Sigmoid colon (tissue), 7 donors: ENCODE measurements at places on chromosomes 1 and 21. TPM values are rescaled to one million over a fixed set of nuclear protein-coding genes. Genes with fewer than 3 reads are reported as not detected.
A peak's percentile ranks its signal among the peaks of the same experiment; 100 is the strongest.

SMPDL3B gene
- total RNA-seq, result not detected

- no peak for DNase-seq
- H3K27ac ChIP-seq, result no peak overlapping the region
Observed at GRCh38 chr1:23751050-23751814, 8.0 kb downstream of the ELOA start.

GRCh38 chr1:91221017-91221416, 183.6 kb downstream of the HFM1 start:
- no peak overlapping the region for H3K4me3 ChIP-seq
- H3K4me1 ChIP-seq, result no peaks in the 10 kb centered on the region
- no peaks in the 10 kb centered on the region for H3K27me3 ChIP-seq
- no peak overlapping the region for H3K27ac ChIP-seq

DNA sequence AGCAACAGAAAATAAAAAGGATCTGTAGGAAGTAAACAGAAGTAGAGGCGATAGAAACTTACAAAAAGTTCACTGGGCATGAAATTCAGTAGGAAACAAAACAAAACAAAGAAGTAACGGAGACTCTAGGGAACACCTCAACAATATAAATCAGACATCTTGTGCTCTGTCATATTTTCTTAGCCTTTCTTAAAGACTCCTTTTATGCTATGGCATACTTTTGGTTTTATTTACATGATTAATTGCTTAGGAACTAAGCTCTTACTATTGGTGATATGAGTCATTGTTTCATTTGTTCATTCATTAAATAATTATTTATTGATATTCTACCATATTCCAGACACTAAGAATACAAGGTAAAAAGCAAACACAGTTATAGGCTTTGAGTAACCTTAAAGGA, 126.6 kb downstream of the KCNT2 start:
- no peak overlapping the region for H3K4me3 ChIP-seq
- H3K27ac ChIP-seq, result no peak overlapping the region
- H3K27me3 ChIP-seq, result no peaks in the 10 kb centered on the region
- no peak for DNase-seq
- H3K36me3 ChIP-seq, result no peaks in the 10 kb centered on the region

DNA sequence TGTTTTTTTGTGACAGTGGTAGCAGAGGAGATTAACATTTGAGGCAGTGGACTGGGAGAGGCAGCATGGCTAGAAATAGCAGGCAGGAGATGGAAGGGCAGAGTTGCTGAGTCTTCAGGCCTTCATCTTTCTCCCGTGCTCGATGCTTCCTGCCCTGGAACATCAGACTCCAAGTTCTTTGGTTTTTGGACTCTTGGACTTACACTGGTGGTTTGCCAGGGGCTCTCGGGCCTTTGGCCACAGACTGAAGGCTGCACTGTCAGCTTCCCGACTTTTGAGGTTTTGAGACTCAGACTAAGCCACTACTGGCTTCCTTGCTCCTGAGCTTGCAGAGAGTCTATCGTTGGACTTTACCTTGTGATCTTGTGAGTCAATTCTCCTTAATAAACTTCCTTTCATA, 24.2 kb upstream of the LEFTY2 start:
- no peaks in the 10 kb centered on the region for H3K27me3 ChIP-seq
- no peak overlapping the region for H3K27ac ChIP-seq
- peaks cover 4% of the 10 kb centered on the region for H3K4me1 ChIP-seq

DNA sequence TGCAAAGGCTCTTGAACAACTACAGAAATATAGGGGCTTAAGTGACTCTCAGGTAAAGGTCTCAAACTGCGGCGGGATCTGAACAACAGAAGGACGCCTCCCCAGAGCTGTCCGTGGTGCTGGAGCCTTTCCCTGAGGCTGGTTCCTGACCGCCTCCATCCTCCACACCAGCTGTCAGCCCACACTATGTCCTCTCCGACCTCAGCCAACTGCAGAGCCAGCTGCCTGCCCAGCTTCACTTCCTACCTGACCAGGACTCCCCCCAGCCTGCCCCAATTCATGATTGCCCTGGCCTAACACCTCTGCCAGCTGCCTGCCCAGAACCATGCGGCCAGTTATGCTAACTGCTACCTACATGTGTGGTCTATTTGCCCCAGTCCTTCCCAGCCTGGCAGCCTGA, 63.6 kb upstream of the ZC3H12A start:
- DNase-seq, result no peak
- no peak overlapping the region for H3K27ac ChIP-seq
- no peak overlapping the region for H3K4me3 ChIP-seq
- no peaks in the 10 kb centered on the region for H3K27me3 ChIP-seq
- no peaks in the 10 kb centered on the region for H3K4me1 ChIP-seq

DNA sequence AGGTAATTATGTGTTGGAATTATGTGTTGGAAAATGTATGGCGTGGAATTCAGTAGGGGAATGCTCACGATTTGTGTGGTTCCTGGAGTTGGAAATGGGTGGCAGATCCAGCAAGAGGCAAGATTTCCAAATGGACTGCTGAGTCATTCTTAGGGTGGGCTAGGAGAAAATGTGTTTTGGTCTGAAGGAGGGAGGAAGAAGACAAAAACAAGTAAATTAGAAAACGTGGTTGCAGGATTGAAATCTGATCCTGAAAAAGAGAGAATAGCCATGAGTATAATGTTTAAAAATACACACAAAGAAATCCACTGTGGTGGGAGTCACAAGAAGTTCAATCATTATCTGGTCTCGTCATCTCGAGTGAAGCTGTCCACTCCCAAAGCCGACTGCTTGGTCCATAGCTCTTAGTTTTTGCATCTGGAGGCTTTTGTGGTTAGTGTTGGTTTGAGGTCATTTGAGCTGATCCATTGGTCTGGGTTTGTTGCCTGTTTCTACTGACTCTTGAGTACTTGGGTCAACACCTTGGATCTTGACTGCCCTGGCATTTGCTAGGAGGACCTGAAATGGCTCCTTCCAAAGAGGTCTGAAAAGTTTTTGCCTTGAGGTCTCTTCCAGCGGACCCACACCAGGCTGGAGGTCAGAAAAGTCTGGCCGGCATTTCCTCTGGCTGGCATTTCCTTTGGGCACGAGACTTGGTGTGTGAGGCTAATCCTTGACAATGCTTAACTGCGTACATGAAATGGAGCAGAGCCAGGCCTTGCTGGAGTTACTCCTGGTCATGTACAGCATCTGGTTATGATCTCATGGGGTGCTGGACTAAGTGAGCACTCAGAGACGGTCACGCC, 9.2 kb downstream of the MX2 start:
- no peaks in the 10 kb centered on the region for H3K4me1 ChIP-seq
- peak; percentile 51 for DNase-seq
- H3K27ac ChIP-seq, result no peak overlapping the region
- H3K36me3 ChIP-seq, result no peaks in the 10 kb centered on the region
- H3K4me3 ChIP-seq, result no peak overlapping the region

DNA sequence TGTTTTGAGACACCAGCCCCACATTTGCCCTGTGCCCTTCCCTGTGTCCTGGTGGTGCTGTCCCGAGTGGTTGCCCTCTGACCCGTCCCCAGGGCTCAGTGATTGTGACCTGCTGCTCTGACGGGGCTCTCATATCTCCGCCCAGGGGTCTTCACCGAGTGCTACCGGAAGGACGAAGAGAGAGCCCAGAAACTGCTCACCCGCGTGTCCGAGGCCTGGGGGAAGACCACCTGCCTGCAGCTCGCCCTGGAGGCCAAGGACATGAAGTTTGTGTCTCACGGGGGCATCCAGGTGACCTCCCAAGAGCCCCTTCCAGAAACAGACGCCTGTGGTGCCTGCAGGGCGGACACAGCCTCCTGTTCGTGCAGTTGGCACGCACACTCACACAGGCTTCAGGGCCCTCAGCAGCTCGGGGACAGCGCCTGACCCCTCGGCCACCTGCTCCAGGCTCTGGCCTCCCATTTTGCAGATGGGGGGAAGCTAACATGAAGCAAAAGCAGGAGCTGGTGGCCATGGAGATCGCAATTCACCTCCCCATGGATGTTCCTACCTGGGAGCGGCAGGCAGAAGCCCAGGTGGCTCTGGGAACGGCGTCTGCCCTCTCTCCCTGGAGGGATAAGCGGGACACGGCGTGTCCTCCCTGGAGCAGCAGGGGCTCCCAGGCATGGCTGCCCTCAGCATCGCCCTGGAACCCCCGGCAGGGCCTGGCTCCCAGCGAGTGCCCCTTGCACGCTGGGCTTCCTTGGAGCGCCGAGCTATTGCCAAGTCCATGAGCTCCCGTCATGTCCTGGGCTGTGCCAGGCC, 45.9 kb downstream of the TRPM2 start:
- no peak for DNase-seq
- H3K4me1 ChIP-seq, result no peaks in the 10 kb centered on the region
- no peaks in the 10 kb centered on the region for H3K27me3 ChIP-seq
- H3K36me3 ChIP-seq, result no peaks in the 10 kb centered on the region
- H3K4me3 ChIP-seq, result no peak overlapping the region

DNA sequence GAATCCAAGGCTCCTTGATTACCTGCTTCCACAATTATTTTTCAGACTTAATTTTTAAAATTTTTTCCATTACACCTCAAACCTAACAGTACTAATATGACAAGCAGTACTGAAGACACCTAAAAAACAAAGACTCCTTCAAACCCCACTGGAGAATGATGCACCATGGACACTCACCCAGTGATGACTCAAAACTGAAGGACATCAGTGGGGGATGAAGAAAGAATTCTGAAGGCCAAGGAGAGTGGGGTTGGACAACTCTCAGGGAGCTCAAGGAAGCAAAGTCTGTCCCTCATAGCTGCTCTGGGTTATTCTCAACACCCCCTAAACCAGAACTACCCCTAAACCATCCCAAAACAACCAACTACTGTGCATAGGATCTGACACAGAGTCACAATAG, 2.4 kb upstream of the ARHGAP29 start:
- no peaks in the 10 kb centered on the region for H3K36me3 ChIP-seq
- no peaks in the 10 kb centered on the region for H3K27me3 ChIP-seq
- no peak overlapping the region for H3K27ac ChIP-seq
- H3K4me1 ChIP-seq, result peaks cover 2% of the 10 kb centered on the region

- H3K4me1 ChIP-seq, result no peaks in the 10 kb centered on the region
- H3K4me3 ChIP-seq, result no peak overlapping the region
- no peaks in the 10 kb centered on the region for H3K27me3 ChIP-seq
- no peak overlapping the region for H3K27ac ChIP-seq
- H3K36me3 ChIP-seq, result no peaks in the 10 kb centered on the region
Observed at GRCh38 chr1:54571326-54571725, 23.3 kb downstream of the ACOT11 start.

GRCh38 chr1:54361342-54361741, 44.9 kb downstream of the SSBP3 start:
- H3K36me3 ChIP-seq, result no peaks in the 10 kb centered on the region
- H3K4me3 ChIP-seq, result no peak overlapping the region
- no peaks in the 10 kb centered on the region for H3K27me3 ChIP-seq
- DNase-seq, result no peak
- no peak overlapping the region for H3K27ac ChIP-seq

- H3K27ac ChIP-seq, result no peak overlapping the region
- DNase-seq, result no peak
- H3K27me3 ChIP-seq, result no peaks in the 10 kb centered on the region
- no peaks in the 10 kb centered on the region for H3K36me3 ChIP-seq
Observed at GRCh38 chr1:28170001-28170596, 6.4 kb downstream of the PTAFR start.
